Stimulated activated CD8-positive, alpha-beta memory T cell treated with anti-CD3 and anti-CD28 coated beads, Interleukin-7, amount 100 ng/mL, for 4 hours (primary cell): ENCODE measurements at places on chromosomes 4 and X.

DNA sequence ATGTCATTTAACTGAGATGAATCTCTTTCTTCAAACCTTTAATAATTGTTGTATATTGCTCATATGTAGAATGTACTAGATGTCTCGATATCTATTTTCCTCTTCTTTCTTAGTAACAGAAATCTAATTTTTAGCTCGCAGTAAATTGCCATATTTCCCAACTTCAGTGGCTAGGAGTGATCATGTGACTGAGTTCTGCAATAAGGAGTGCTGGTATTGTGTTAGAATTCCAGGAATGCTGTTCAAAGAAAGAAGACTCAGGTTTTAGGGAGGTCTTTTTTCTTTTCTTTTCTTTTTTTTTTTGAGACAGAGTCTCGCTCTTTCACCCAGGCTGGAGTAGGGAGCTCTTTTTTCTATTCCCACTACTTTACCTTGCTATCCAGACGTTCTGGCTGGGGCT is 81.7 kb downstream of the SLC10A7 start:
- no peak for DNase-seq

GRCh38 chr4:152099981-152100378 is 339.2 kb upstream of the GATB start:
- no peak for DNase-seq

DNA sequence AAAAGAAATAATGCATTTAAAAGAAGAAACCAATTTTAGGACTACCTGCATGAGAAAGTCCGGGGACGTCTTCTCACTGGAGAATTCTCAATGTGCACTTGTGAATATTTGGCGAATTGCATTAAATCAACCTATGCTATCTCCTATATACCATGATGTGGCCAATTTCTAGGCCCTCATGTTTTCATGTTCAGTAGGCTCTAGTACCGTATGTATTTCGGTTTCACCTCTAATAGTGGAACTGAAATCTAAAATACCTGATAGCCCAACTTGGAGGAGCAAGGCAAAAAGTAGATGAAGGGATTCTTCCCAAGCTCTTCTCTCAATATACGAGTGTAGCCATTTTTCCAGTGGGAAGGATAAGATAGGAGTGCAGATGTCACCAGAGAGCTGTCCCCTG is 11.4 kb upstream of the FGF2 start:
- DNase-seq = no peak

DNA sequence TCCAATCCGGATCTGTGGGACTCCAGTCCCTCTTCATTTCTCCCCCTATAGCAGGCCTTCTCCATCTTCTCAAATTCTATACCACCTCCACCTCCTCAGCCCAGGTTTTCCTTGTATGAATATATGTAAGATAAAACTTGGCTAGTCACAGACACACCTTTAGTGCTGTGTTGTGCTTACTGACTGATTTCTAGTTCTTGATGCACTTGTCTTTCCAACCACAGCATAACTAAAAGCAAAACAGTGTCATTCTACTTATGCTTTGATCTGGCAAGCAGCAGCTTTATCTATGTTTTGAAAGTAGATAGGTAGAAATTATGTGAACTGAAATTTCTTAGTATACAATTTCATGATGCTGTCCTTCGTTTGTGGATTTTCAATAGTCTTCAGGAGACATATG is 47.5 kb downstream of the CCNI start:
- no peak for DNase-seq

DNA sequence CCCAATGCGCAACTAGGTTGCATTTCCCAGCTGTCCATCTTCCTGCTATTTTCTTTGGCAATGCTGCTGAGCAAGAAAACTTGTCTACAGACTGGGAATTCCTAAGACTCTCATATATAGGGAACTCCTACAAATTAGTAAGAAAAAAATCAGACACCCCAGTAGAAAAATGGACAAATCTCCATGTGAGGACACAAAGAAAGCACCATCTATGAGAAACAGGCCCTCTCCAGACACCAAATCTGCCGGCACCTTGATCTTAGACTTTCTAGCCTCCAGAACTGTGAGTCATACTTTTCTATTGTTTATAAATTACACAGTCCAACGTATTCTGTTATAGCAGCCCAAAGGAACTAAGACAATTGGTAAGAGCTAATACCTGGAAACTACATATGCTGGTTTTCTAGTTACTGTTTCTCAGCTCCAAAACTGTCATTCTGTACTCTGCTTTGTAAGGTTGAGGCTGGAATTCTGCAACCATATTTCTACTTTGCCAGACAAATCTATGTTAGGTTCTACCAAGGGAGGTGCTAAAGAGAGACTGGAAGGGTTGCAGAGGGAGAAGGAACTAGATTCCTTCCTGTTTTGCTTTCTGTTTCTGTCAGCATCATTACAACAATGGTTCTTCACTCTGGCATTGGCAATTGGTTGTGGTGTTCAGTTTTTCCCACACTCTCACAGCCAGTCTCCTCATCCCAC is 35.7 kb upstream of the FAM241A start:
- no peak for DNase-seq

GRCh38 chr4:169630069-169630468 is 9.7 kb downstream of the CLCN3 start:
- DNase-seq = no peak

GRCh38 chr4:61994036-61994435 is 793.9 kb downstream of the ADGRL3 start:
- DNase-seq = no peak

GRCh38 chrX:153766871-153767673 is 3.0 kb downstream of the PLXNB3 start:
- DNase-seq = no peak

DNA sequence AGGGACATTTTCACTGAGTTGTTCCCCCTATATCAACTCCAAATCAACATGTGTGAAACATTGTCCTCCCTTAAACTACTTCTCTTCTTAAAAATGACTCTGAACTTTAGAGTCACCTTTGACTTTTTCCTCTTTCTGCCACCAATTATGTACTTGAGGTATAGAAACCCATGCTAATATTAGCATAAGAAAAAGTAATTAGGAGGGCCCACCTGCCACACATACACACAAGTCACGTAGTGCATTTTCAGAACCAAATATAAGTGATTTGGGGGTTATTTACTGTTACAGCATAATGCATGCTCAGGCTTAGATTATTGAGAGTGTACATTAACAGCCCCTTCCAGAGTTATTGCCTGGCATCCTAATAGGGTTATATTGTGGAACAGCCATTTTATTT is 432.7 kb downstream of the ZIC3 start:
- DNase-seq = no peak

- DNase-seq = no peak
These were observed 667.3 kb upstream of the PRKX start for GRCh38 chrX:4380710-4381109.

- no peak for DNase-seq
These were observed 37.4 kb downstream of the MGARP start for GRCh38 chr4:139242511-139243051.

DNA sequence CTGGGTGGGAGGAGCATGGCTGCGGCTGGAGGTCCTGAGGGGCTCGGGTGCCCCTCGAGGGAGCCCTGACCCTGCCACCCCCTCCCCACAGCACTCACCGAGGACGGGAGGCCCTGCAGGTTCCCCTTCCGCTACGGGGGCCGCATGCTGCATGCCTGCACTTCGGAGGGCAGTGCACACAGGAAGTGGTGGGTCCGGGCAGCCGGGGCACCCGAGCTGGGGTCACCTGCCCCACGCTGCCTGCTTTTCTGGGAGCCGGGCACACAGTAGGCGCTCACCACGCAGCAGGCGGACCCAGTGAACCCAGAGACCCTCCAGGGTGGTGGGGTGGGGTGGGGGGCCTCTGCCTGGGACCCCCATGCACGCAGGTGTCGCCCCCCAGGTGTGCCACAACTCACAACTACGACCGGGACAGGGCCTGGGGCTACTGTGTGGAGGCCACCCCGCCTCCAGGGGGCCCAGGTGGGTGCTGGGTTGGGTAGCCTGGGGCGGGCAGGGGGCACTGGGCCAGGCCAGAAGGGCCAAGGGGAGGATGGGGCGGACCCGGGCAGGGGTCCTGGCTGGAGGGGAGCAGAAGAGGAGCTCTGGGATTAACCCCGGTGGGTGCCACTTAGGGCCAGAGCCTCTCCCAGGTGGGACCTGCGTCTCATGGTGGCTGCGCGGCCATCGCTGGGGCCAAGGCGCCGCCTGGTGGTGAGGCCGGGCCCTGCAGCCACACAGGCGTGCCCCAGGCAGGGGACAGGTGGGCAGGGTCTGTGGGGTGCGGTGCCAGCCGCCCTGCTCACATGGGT is 1.4 kb downstream of the HGFAC start:
- peak; percentile 25 for DNase-seq

- no peak for DNase-seq
These were observed 127.8 kb upstream of the ANXA3 start for GRCh38 chr4:78423790-78424189.

DNA sequence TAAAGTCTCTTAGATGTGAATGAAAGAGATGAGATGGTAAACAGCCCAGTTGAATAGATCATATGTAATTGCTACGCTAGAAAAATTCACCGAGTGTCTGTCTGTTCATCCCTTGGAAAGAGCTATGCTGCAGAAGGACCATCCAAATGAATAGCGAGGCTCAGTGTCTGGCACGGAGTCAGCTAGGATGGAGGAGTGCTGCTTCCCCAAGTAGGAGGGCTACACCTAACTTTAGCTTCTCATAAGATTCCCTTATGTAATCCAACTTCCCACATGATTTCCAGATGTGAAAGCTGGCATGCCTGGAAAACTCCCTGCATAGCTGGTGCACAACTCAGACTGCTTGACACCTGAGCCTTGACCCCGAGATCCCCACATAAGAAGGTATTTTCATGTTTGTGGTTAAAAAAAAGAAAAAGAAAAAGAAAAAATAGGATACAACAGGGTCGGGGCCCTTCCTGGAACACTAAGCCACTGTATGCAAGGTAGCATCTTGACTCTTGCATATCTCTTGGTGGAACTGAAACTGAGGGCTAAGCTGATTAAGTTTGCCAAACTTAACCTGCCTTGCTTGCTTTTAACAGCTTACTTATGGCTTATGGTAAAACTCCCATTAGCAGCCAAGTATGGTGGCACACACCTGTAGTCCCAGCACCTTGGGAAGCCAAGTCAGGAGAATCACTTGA is 82.3 kb downstream of the FREM3 start:
- no peak for DNase-seq

- no peak for DNase-seq
These were observed 81.9 kb downstream of the AFF2 start for GRCh38 chrX:148582353-148582752.

GRCh38 chr4:8348071-8348470 is 78.5 kb downstream of the HTRA3 start:
- DNase-seq = no peak

- no peak for DNase-seq
These were observed 130.7 kb downstream of the TSPAN5 start for GRCh38 chr4:98527534-98528269.

GRCh38 chr4:158133551-158133950 is 39.3 kb downstream of the GASK1B start:
- no peak for DNase-seq

- DNase-seq = no peak
These were observed 630.4 kb downstream of the CCSER1 start for GRCh38 chr4:90757534-90758060.

- DNase-seq = no peak
These were observed 229.6 kb downstream of the PRDM5 start for GRCh38 chr4:120692964-120693363.

- no peak for DNase-seq
These were observed 41.2 kb upstream of the RASGEF1B start for GRCh38 chr4:81512757-81513501.

DNA sequence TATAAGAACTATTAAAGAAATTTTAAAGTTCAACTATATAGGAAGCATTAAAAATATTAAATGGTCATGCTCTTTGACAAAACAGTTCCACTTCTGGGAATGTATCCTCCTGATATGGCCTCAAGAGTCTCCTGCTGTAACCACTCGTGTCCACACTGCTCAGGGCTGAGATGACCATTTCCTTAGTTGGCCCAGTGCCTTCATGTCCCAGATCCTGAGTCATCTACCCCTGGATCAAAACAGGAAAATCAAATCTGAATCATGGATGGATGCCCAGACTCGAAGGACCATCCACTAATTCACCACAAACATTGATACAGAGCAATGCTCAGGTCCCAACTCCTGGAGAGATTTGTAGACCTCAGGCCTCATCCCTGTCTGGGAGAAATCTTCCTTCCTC is 44.7 kb downstream of the GPRASP3 start:
- no peak for DNase-seq

DNA sequence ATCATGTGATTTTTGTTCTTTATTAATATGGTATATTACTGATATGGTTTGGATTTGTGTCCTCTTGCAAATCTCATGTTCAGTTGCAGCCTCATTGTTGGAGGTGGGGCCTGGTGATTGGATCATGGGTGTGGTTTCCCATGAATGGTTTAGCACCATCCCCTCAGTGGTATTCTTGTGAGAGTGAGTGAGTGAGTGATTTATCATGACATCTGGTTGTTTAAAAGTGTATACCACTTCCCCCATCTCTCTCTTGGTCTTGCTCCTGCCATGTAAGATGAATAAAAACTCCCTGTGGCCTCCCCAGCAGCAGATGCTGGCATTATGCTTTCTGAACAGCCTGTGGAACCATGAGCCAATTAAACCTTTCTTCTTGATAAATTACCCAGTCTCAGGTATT is 111.5 kb downstream of the TAB3 start:
- no peak for DNase-seq

DNA sequence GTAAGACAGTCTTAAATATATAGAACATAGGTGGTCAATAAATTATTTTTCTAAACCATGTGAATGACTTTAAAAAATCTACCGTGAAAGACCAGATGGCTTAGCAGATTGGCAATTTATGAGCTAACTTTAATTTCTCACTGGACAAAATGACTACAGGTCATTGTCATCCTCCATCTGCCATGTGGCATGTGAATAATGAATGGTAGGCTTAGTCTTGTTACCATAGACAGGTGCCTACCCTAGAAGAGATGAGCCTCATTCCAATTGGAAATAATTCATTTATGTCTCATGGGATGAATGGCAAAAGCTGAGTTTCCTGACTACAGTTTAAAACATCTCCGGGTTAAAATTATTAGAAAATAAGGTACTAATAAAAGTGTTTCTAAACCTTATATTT is 1043.3 kb downstream of the FAT4 start:
- DNase-seq = no peak
